Activated T-cell treated with anti-CD3 and anti-CD28 coated beads for 48 hours (primary cell): ENCODE measurements at places on chromosomes 4 and X.

GRCh38 chr4:147793569-147794313 is 61.9 kb downstream of the ARHGAP10 start:
- DNase-seq: no peak

GRCh38 chr4:59063015-59063720 is 1953.0 kb upstream of the IGFBP7 start:
- no peak for DNase-seq

- no peak for DNase-seq
Measured at GRCh38 chrX:53320543-53321229, 39.3 kb upstream of the IQSEC2 start.

GRCh38 chrX:115531818-115532403 is 29.1 kb upstream of the PLS3 start:
- no peak for DNase-seq

- DNase-seq: no peak
Measured at GRCh38 chr4:7332216-7333023, 102.3 kb downstream of the PSAPL1 start.

DNA sequence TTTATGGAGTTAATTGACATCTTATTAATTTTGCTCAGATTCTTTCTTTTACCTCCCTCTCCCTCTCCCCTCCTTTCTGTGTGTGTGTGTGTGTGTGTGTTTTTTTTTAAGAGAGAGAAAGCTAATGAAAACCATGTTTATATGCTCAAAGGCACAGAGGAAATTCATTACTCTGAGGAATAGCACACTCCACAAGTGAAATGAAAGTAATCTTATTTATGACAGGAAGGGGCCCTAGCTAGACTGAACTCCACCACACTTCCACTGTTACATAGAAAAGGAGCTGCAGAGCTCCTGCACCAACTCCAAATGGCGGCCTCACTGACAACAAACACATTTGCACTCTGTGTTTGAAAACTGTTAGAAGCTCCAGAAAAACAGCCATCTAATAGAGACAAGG is 150.6 kb downstream of the RASL11B start:
- DNase-seq: no peak

- no peak for DNase-seq
Measured at GRCh38 chr4:42816880-42817400, 75.6 kb upstream of the GRXCR1 start.

- DNase-seq: no peak
Measured at GRCh38 chr4:40059362-40059761, 2.7 kb downstream of the N4BP2 start.

GRCh38 chr4:94690851-94691254 is 66.9 kb upstream of the BMPR1B start:
- DNase-seq: no peak

DNA sequence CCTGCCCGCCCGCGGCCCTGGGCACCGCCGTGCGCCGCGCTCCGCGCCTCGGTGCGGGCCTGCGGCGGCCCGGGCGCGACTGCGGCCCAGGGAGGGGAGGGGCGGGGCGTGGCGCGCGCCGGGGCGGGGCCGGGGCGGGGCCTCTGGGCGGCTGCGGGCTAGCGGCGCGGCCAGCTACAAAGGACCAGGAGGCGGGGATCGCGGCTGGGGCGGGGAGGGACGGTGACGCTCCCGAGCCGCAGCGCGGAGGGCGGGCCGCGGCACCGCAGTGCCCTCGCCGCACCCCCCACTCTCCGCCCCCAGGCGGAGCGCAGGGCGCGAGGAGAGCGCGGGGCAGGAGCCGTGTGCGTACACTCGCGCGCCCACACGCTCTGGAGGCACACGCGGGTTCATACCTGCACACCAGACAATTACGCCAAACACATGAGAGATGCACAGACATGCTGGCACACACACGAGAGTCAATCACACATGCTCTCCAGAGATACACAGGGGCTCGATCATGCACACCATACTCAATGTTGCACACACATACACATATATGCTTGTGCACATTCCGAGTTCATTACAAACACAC is at the start of gene CRMP1:
Gene CRMP1, minus strand, starts transcription at position 83 of the 577 bp plus-strand sequence. CDS start 117 bp downstream, outside the sequence.
- no peak for DNase-seq

- DNase-seq: no peak
Measured at GRCh38 chr4:126871810-126872209, 760.9 kb upstream of the INTU start.

DNA sequence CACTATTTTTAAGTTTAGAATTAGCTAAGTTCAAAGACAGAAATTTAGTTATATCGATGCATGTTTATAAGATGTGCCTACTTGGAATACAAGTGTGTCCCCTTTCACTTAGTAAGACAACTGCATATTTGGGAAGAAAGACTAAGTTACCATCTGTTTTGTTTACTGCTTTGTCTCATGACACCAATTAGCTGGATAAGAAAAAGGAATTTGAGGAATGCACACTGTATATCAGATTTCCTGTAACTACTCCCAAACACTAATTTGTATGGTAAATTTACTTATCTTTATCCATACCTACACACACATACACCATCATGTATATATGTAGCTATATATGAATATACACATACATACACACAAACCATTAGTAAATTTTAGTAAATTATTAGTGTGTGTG is 1442.8 kb upstream of the IGFBP7 start:
- DNase-seq: no peak

GRCh38 chrX:68989865-68990606 is 161.2 kb downstream of the EFNB1 start:
- DNase-seq: no peak

DNA sequence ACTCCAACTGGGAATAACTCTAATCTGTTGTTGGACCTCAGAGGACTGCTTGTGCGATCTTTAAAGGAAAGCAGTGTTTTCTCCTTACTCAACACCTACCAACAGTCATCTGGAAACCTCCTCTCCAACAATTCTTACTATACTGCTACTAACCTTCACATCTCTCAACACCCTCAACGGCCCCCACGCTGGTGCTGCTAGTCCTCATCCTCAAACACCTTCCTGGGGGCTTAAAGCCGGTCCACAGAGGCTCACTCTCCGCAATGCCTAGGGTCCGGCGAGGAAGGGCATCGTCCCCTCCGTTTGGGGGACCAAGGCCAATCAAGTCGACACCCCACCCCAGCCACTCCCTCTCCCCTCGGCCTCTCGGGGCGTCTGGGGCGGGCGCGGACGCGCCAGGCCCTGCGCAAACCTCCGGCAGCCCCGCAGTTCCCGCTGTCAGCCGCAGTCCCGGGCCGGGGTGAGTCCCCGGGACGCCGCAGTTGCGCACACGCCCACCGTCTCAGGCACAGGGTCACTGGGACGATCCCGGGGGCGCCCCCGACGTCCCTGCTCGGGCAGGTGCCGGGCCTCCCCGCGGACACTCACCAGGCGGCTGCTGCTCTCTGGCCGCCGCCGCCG is 418 bp downstream of the TAB3 start:
- no peak for DNase-seq

DNA sequence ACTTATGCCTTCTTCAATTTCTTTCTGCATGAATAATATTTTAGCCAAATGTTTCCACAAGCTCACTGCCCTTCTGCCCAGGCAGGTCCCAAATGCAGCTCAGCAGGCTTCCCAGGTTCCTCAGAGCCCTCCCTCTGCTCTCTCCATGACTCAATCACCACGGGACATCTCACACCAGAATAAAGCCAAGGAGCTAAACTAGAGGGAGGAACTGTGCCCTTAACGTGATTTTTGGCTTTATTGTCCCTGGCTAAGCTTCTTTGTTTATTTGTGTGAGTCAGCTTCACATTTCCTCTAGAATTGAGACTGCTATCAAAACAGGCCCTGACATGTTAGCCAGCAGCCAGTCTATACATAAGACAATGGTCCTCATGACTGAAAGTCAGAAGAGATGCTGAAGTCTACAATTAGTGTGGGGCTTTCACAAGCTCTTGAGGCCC is 186.4 kb upstream of the GALNT7 start:
- DNase-seq: no peak

DNA sequence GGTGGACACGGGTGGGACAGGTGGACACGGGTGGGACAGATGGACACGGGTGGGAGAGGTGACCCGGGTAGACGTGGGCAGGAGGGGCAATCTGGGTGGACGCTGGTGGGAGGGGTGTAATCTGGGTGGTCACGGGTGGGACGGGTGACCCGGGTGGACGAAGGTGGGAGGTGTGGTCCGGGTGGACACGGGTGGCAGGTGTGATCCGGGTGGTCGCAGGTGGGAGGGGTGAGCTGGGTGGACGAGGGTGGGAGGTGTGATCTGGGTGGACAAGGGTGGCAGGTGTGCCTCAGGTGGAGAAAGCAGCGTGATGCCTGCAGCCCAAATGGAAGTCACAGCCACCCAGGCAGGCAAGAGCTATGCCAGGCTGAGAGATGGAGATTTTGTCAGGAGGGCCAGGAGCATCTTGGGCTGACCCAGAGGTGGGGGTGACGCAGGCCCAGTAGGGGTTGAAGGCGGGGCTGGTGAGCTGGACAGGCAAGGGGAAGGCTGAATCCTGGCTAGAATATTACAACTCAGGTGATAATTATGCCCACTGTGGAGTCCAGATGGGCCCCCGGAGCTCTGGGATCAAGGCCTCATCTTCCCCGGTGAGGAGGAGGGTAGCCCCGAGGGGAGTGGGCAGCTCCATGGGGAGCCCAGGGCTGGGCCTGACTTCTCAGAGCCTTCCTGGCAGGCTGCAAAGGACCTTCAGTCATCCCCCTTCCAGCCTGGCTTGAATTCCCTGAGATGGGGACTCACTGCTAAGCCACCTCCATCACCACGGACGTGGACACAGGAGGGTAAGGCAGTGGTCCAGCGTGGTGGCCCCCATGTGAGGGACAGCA is 100.0 kb downstream of the ADRA2C start:
- DNase-seq: no peak

DNA sequence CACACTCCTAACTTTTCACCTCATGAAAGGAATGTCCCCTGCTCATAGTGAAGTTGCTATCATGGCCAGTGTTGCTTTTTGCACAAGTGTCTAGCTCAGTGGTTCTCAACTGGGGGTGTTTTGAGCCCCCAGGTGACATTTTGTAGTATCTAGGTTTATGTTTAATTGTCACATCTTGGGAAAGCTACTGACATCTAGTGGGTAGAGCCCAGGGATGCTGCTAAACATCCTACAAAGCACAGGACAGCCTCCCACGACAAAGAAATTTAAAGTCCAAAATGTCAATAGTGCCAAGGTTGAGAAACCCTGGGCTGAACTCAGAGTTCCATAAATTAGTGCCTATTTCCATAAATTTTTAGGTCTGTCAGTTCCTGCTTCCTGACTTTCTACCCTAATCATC is 70.7 kb upstream of the HCCS start:
- no peak for DNase-seq

GRCh38 chr4:112927544-112927943 is 121.9 kb upstream of the ANK2 start:
- DNase-seq: no peak

GRCh38 chr4:11831739-11832138 is 403.0 kb upstream of the HS3ST1 start:
- DNase-seq: no peak

DNA sequence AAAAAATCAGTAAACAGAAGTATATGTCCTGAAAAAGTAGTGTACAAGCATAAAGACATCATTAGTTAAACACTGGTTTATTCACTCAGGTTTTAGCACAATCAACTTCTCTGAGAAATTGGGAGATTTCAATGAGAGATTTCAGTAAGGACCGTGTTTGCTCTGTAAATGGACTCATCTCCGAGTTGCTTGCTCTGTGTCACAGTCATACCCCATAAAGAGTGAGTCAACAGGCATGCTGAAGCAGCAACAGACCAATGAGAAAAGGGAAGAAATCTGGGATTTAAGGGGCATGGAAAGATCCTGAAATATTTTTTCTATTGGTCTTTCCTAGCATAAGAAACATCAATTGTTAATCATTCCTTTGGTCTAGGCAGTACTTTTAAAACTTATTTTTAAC is 4.7 kb downstream of the GLUD2 start:
- no peak for DNase-seq

DNA sequence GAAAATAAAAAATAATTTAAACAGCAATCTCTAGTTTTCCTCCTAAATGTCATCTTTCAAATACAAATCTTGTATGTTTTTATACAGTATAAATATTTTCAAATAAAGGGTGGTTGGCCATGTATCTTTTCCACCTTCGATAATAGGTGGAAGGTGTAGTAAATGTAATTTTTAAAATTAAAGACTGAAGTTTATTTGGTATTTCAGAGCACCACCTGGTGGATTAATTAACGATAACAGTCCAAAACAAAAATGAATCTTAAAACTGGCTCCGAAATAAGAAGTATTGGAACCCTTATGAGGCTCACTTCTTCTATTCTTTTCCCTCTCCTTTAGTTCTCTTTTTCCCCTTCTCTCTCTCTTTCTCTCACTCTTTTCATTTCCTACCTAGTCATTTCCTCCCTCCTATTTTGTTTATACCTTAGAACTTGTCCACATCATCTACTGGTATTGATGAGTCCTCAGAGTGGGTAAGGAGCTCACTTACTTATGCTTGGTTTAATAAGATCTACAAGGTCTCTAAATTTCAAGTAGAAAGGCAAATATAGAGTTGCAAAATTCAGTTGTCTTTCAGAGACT is 82.9 kb upstream of the EXOC1L start:
- no peak for DNase-seq

DNA sequence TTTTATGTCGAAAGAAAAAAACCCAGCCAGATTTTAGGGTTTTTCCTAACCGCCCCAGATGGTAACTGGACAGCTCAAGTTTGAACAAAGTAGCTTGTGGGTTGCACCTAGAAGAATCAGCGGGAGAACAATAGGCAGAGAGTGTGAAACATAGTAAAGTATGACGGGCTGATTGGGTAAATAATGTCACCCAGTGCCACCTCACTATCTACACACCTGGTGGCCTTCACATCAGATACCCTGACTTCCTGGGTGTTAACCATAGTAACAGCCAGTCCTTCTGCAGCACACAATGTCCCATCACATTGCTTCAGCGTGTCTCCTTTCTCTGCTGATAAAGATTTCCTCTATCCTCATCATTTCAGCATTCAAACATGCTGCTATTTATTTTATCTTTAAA is 159.1 kb upstream of the HS3ST1 start:
- DNase-seq: no peak

DNA sequence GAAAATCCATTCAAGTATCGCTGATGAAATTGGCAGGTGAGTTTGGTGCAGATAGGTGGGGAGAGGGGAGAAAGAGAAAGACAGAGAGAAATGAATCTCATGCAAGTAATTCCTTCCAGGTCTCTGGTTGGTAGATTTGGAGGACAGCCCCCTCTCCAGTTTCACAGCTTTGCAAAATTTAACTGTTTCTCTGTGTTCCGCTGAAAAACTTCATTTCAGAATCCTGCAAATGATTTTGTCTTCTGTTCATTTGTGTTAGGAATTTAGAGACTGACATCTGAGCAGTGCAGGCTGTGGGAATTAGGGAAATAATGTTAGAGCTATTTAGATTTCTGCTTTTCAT is 328.5 kb downstream of the FBXW7 start:
- DNase-seq: no peak
